ENCODE measurements at places on chromosomes 12 and 14.

- DNase-seq: no peak
These were observed 13.6 kb downstream of the TTC8 start for GRCh38 chr14:88838015-88838414.

DNA sequence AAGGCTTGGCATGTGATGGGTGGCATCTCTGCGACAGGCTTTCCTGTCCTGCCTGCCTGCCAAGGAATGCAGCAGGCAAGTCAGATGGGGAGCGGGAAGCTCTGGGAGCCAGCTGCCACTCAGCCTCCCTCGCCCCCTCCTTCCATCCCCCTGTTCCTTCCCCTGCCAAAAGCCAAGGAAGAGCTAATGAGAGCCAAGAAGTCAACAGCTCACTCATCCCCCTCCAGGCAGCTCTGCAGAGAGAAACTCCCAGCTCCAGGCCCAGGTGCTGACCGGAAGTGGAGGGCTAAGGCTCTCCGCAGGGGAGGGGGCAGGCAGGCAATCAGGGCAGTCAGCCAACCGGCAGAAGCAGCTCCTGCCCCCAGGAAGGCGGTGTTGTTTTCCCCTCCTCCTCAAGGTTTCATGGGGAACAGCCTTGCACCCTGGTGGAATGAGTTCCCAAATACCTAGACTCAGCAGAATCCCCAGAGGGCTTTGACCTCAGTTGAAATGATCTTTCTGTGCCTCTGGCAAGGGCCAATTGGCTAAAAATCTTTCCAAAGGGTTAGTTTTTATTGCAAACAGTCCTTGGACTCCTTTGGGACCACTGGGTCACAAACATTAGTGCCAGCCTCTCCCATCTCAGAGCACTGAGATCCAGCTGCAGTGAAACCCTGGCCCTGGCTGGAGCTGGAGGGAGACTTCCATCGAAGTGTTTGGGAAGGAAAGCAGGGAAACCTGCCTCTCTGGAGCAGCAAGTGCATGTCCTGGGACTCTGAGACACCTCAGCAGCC, 349.1 kb downstream of the DPF3 start:
- DNase-seq: no peak

- DNase-seq: peak; percentile 72
These were observed 87.8 kb downstream of the BBS10 start for GRCh38 chr12:76260390-76260748.

DNA sequence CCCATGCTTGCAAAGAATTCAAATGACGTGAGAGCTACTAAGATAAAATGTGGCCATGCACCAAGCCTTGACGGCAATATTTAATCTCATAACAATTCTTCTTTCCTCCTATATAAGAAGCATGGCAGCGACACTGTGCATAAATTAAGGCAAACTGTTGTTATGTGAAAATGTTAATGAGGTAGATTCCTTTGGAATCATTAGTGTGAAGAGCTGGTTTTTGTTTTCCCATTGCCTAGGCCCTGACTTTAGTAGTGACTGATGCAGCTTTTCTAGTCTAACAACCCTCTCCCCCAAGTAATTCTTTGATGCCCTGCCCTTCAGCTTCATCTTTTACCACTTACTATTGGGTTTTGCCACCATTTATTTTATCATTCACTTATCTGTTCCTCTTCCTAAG, 10.6 kb upstream of the PSEN1 start:
- DNase-seq: no peak

GRCh38 chr12:15757553-15758255, 31.5 kb downstream of the EPS8 start:
- DNase-seq: peak; percentile 89

GRCh38 chr12:123351349-123351748, 13.3 kb downstream of the SBNO1 start:
- no peak for DNase-seq

DNA sequence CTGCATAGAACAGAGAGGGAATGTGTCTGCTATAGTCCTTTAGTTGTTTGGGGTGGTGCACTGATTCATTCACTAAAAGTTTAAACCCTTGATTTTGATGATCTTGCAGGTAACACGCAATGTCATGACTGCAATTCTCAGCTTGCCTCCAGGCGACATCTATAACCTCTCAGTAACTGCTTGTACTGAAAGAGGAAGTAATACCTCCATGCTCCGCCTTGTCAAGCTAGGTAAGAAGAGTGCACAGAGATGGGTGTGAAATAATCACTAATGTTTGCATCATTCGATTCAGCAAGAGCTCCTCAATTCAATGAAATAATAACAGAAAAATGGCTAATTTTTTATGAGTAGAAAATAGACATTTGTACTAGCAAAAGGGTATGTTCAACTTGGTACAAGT, 203.7 kb downstream of the PTPRO start:
- DNase-seq: no peak

DNA sequence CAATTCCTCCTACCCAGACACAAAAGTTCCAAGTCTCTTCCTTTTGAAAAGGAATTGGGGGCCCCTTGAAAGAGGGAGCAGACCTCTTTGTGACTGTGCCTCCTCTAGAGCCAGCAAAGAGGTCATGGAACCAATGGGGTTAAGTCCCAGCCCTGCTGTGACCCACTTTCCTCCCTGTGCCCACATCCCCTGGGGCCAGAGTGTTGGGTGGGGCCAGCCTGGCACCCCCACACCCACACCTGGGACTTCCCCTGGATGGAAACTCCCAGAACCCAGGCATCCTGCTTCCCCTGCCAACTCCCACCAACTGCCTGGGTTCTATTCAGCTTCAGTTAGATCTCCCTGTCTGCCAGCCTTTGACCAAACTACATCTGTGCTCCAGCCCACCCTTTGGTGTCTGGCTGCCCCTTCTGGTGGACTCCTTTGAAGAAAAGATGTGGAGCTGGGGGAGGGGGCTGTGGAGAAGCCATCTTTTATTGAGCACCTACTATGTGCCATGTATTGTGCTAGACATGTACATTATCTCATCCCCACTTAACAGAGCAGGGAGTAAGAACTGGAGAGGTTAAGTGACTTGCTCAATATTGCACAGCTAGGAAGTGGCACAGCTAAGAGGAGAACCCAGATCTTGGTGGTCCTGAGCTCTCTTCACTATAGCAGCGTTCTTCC, 4.6 kb upstream of the RARG start:
- DNase-seq: no peak

DNA sequence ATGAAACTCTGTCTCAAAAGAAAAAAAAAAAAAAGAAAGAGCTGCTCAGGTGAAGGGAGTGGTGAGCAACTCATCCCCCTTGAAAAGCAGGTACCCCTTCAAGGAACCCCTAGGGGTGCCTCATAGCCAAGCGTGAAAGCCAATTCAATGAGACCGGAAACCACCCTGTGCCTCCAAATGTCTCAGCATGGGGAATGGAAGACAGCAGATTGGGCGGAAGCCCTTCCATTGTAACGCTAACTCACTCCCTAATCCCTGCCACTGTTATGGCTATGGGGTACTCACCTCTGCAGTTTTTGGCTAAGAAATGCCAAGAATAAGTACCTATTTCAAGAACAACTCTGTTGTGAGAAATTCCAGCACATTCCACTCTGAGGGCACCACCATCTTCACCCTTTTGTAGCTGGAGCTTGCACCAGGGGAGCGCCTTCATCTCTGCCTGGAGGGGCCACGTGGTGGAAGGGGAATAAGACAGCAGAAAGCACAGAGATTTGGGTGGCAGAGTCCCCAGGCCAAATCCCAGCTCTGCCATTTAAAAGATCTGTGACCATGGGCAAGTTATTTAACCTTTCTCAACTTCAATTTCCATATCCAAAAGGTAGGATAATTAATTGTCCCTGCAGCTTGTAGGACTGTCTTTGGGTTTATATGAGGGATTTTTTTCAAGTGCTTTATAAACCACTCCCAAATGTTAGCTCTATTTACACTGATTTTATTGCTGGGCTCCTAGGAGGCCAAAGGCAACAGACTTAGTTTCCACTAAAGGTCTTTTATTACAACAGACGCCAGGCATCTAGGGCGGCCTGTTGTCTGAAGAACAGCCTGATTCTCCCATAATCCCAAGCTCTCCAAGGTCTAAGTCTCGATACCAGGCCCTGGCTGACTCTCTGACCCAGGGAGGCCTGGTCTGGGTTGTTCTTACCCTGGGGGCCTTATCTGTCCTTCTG, 63.9 kb downstream of the ITPK1 start:
- DNase-seq: no peak

GRCh38 chr12:95623554-95624170, 72.4 kb upstream of the USP44 start:
- peak; percentile 93 for DNase-seq

GRCh38 chr12:51000245-51000644, 25.9 kb downstream of the SLC11A2 start:
- no peak for DNase-seq

- no peak for DNase-seq
These were observed 322 bp downstream of the SLC39A9 start for GRCh38 chr14:69398818-69399210.

DNA sequence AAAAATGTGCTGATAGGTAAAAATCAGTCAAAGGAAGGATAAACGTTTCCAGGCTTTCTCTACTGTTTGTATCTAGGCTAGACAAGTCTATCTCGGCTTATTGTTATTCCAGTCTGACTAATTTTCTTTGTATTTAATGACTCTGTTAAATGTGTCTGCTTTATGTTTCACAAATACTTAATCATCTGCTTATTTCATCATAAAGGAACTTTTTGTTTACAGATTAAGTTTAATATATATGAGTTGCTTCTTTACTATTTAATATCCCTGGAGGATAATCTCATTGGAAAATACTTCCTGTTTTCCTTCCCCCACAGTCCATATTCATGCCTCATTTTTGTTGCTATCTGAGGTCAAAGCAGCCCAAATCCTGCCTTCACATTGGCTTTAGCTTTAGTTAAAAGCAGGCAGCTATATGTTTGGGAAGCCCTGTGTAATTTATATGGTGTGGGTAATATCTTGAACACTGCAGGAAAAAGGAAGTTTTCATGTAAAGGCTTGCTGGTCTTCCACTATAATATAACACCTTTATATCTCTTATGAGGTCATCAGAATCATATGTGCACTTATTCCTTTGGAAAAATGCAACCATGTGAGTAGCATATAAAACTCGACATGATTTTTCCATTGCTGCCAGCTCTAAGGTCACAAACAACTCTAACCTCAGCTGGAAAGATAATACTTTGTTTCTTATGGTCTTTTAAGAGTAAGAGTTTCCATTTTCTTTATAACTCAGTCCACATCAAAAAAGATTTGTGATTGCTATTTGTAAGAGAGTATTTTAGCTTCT, 76.8 kb downstream of the ALX1 start:
- DNase-seq: no peak

GRCh38 chr12:118052324-118053070, 8.5 kb downstream of the WSB2 start:
- peak; percentile 94 for DNase-seq

DNA sequence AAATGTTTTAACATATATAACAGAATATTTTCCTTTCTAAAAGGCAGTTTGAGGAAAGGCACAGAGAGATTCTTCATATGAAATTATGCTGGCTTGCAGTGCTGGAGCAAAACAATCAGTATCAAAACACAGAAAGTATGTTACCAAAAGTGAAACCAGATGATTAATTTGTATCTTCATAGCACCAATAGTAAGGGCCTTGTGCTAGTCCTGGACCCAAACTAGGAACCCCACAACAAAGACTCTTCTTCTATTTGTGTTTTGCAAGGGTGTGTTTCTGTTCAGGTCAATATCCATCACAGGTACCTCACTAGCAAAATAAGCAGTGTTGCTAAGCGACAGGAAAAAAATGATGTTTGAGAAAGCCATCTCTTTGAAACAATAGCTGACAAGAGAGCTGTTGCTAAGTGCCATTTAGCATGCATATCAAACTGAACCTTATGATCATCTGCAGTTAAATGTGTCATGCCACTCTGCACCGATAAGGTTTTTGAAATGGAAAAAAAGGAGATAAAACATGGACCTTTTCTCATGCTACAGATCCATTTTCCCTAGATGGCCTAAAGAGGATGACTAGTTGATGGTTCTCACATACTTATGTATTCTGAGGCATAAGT, 196.2 kb upstream of the ALG10 start:
- DNase-seq: no peak

DNA sequence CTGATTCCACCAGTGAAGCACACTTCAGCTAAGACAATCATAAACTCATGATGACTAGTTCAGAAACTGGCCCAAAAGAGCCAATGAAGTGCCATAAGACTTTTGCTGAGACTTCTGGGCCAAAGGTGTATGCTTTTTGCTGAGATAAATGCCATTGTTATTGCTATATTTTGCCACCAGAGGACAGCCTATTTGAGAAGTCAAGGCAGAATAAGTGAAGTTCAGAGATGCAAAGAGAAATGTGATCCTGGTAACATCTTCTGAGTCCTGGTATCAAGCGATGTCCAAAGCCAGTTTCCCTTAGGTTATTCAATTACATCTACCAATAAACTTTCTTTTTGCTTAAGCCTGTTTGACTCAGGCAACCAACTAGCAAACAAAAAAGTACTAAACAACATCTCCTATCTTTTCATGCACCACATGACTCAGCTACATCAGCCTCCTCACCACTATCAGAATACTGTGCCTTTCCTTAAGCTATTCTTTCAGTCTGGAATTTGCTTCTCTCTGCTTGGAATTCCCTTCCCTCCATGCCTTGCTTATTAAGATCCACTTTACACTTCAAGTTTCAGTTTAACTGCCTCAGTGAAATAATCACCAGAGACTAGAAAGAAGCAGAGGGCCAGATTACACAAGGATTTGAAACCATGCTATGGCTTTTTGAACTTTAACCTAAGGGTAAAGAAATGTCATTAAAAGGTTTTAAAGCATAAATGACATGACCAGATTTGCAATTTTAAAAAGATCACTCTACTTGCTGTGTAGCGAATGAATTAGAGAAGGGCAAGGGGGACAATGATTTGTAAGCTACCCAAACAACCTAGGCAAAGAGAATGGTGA, 14.0 kb downstream of the CRY1 start:
- DNase-seq: peak; percentile 60

DNA sequence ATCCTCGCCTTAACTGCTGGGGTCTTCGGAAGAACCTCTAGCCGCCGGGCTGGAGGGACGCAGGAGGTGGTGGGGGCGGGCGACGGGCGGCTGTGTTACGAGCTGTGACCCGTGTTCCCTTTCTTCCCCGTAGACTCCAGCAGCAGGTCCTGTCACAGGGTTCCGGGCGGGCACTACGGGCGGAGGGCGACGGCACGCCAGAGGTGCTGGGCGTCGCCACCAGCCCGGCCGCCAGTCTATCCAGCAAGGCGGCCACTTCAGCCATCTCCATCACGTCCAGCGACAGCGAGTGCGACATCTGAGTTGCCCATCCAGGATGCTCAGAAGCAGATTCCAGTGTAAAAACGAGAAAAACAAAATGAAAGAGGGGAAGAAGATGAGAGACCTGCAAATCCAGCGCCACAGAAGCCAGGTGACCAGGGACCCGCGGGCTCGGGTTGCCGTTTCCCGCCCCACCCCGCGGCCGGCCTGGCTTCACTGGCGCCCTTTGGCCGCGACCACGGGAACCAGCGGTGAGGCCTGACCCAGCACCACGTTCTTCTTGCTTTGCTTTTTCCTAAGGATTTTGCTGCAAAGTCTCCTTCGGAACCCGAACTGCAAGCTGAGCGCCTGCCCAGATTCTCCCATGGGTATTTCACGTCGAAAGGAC, 2.1 kb downstream of the SIX6 start:
- no peak for DNase-seq

DNA sequence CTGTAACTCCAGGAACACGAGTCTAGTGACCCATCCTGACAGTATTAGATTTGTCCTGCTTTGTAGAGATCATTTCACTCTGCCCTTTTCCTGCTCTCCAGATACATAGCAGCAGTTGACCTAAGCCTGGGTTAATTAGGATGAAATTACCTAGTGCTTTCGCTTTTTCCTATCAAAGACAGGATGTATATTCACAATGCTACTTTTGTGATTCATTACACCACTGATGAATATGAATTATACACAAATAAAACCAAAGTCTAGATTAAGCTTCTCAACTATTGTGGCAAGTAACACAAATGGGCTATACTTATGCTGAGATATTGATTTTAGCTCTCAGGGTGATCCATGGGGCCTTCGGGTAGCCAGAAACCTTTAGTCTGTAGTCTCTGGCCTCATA, 17.9 kb downstream of the CERS5 start:
- DNase-seq: no peak

All from fibroblast of pulmonary artery (primary cell).